ENCODE measurements at places on chromosomes 5 and 9. TPM values are rescaled to one million over a fixed set of nuclear protein-coding genes. Genes with fewer than 3 reads are reported as not detected.
A peak's percentile ranks its signal among the peaks of the same experiment; 100 is the strongest.

GRCh38 chr9:92185096-92185495 is 69.9 kb upstream of the SPTLC1 start:
- no peak overlapping the region for H3K4me3 ChIP-seq
- H3K4me1 ChIP-seq: no peaks in the 10 kb centered on the region
- peaks cover 15% of the 10 kb centered on the region for H3K27me3 ChIP-seq
- H3K27ac ChIP-seq: no peak overlapping the region
- no peak for DNase-seq

GRCh38 chr9:116628716-116629115 is 58.4 kb upstream of the TRIM32 start:
- no peaks in the 10 kb centered on the region for H3K27me3 ChIP-seq
- no peak overlapping the region for H3K27ac ChIP-seq
- no peak for DNase-seq
- H3K36me3 ChIP-seq: no peaks in the 10 kb centered on the region
- no peak overlapping the region for H3K4me3 ChIP-seq

- H3K27me3 ChIP-seq: no peaks in the 10 kb centered on the region
- no peak overlapping the region for H3K27ac ChIP-seq
- peaks cover 4% of the 10 kb centered on the region for H3K4me1 ChIP-seq
- H3K36me3 ChIP-seq: peaks cover 7% of the 10 kb centered on the region
- no peak overlapping the region for H3K4me3 ChIP-seq
These were observed 43.5 kb downstream of the PNPLA7 start for GRCh38 chr9:137506702-137507171.

DNA sequence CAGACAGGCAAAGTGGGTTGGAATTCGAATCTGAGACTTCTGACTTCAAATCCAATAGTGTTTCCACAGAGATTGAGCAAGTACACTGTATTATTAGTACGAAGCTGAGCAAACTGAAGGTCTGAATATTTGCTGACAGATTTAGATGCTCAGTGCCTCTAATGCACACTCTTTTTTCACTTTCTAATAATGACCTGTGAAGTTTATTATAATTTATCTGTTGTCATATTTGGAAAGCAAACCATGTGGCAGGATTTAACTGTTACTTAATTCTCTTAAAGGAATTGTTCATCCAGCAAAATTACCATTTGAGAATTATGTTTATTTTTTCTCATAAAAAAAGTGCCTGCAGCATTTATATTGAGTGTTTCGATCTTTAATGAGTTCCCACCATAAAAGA is 277.3 kb downstream of the DMRT2 start:
- H3K27me3 ChIP-seq: no peaks in the 10 kb centered on the region
- H3K4me1 ChIP-seq: no peaks in the 10 kb centered on the region
- no peak overlapping the region for H3K4me3 ChIP-seq

GRCh38 chr5:82150559-82150958 is 127.6 kb downstream of the RPS23 start:
- no peaks in the 10 kb centered on the region for H3K4me1 ChIP-seq
- no peak overlapping the region for H3K4me3 ChIP-seq
- no peaks in the 10 kb centered on the region for H3K36me3 ChIP-seq
- no peak overlapping the region for H3K27ac ChIP-seq
- DNase-seq: no peak
- no peaks in the 10 kb centered on the region for H3K27me3 ChIP-seq

DNA sequence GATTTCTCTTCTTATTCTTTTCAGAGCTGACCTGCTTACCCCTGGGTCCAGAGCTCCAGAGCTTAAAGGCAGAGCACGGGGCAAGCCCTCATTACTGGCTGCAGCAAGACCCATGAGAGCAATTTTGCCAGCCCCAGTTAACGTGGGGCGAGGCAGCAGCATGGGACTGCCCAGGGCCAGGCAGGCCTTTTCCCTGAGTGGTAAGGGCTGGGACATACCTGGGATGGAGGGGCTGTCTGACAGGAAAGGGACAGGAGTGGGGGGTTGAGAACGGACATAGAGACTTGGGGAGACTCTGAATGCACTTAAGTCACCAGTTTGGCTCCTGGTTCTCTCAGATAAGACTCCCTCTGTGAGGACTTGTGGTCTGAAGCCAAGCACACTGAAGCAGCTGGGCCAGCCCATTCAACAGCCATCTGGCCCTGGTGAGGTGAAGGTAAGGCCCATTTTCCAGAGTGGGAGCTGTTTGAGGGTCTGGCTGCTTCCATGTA is 26.2 kb downstream of the HMGXB3 start:
- no peak overlapping the region for H3K27ac ChIP-seq
- peaks cover 64% of the 10 kb centered on the region for H3K36me3 ChIP-seq
- H3K4me3 ChIP-seq: no peak overlapping the region
- DNase-seq: no peak
- no peaks in the 10 kb centered on the region for H3K27me3 ChIP-seq

- DNase-seq: no peak
- no peaks in the 10 kb centered on the region for H3K36me3 ChIP-seq
- H3K4me3 ChIP-seq: no peak overlapping the region
- H3K4me1 ChIP-seq: no peaks in the 10 kb centered on the region
- H3K27ac ChIP-seq: no peak overlapping the region
These were observed 100.6 kb upstream of the TARS1 start for GRCh38 chr5:33340195-33340594.

- no peak for DNase-seq
- no peaks in the 10 kb centered on the region for H3K27me3 ChIP-seq
- no peak overlapping the region for H3K27ac ChIP-seq
- no peaks in the 10 kb centered on the region for H3K36me3 ChIP-seq
- H3K4me1 ChIP-seq: no peaks in the 10 kb centered on the region
- H3K4me3 ChIP-seq: no peak overlapping the region
These were observed 20.2 kb upstream of the TLE4 start for GRCh38 chr9:79551586-79551985.

GRCh38 chr5:106759581-106759980 is 911.2 kb downstream of the EFNA5 start:
- DNase-seq: no peak
- H3K36me3 ChIP-seq: no peaks in the 10 kb centered on the region
- no peak overlapping the region for H3K27ac ChIP-seq
- H3K27me3 ChIP-seq: no peaks in the 10 kb centered on the region
- no peak overlapping the region for H3K4me3 ChIP-seq

Gene IFNB1
- total RNA-seq: 0.35 TPM

Gene SNX24
- total RNA-seq: 9.2 TPM

DNA sequence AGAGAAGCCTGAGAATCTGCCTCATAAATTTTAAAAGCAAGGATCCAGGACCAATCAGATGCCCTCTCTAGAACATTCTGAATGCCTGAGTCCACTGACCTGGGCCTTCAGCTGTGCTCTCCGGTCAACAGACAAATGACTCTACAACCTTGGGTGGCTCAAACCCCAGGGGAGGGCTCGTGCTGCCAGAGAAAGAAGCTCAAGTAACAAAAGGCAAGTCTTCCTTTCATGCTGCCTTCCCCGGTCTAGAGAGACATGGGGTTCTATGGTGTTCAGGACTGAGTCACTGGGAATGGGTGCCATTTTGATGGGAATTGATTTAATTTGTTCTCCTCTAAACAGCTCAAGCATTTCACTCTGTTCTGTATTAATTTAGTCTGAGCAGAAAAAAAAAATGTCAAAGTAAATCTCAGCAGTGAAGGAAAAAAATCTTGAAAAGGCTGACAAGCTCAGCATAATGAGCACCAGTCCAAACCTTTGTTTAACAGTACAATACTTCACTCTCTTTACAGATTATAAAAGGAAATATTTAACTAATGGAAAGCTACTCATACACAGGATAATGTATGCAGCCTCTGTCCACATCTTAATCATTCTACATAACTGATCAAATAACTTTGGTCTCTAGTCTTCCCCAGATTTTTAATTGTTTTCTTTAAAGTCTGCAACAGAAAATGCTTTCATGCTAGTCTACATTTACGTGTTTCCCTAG is 191.0 kb downstream of the GLIS3 start:
- no peak for DNase-seq
- H3K27ac ChIP-seq: no peak overlapping the region
- no peaks in the 10 kb centered on the region for H3K36me3 ChIP-seq
- no peak overlapping the region for H3K4me3 ChIP-seq
- H3K4me1 ChIP-seq: no peaks in the 10 kb centered on the region
- peaks cover 5% of the 10 kb centered on the region for H3K27me3 ChIP-seq

DNA sequence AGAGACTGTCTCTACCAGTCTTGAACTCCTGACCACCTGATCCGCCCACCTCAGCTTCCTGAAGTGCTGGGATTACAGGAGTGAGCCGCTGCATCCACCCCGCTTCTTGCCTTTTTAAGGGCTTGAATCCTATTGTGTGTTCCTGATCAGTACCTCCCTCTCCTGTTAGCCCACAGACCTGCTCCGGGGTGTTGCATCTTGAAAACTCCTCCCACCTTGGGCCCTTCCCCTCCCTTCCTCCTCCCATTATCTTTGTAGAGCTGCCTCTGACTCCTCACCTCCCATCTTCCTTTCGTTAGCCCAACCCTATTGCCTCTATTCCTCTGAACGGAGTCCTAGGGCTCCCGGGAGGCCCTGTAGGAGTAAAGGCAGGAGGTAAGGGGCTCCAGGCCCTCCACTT is 48.5 kb upstream of the NEK6 start:
- H3K4me3 ChIP-seq: no peak overlapping the region
- H3K36me3 ChIP-seq: peaks cover 12% of the 10 kb centered on the region
- H3K27me3 ChIP-seq: no peaks in the 10 kb centered on the region
- H3K27ac ChIP-seq: peak overlapping the region; percentile 75
- no peak for DNase-seq

Gene TMEM141
- total RNA-seq: 39.6 TPM

Gene SMIM33
- total RNA-seq: 2.0 TPM

Gene WDR38
- not detected for total RNA-seq

DNA sequence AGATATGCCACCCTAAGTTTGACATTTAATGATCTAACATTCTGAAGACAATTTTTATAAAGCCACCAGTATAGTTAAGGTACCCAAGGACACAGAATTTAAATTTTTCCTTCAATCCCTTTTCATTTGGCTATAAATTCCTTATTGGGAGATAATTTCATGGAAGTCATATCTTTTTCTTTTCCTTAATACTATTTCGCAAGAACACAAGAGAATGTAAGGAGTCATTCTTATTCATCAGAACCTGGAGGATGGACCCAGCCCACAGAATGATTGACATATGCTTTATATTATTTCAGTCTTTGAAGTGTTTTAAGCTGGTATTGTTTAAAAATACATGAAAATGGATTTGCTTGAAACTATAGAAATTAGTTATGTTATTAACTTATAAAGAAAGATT is 79.6 kb downstream of the DROSHA start:
- H3K4me1 ChIP-seq: no peaks in the 10 kb centered on the region
- no peaks in the 10 kb centered on the region for H3K27me3 ChIP-seq
- DNase-seq: no peak
- peaks cover 70% of the 10 kb centered on the region for H3K36me3 ChIP-seq
- H3K27ac ChIP-seq: no peak overlapping the region
- no peak overlapping the region for H3K4me3 ChIP-seq

GRCh38 chr9:18891946-18892670 is 140.9 kb downstream of the SAXO1 start:
- no peak overlapping the region for H3K27ac ChIP-seq
- peaks cover 29% of the 10 kb centered on the region for H3K4me1 ChIP-seq
- H3K27me3 ChIP-seq: no peaks in the 10 kb centered on the region
- DNase-seq: no peak

DNA sequence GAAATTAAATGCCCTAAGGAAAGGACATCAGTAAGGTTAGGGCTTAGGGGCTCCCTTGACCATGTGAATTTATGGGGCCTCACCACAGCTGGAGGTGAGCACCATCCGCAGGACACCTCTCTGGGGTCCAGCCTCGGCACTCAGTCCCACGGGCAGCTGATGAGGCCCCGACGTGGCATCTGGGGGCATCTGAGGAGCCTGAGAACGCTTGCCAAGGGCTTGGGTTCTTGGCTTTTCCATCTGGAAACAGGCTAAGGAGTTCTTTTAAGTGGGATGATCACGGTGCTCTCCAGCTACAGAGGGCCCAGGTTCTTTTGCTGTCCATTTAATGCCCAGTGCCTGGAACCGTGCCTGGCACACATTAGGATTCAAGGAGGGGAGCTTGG is 3.6 kb downstream of the NKX2-5 start:
- no peak overlapping the region for H3K4me3 ChIP-seq
- no peak overlapping the region for H3K27ac ChIP-seq
- DNase-seq: no peak
- peaks cover under 1% of the 10 kb centered on the region for H3K36me3 ChIP-seq
- peaks cover 21% of the 10 kb centered on the region for H3K4me1 ChIP-seq

Gene ELOVL7
- 0.71 TPM for total RNA-seq

Gene TMEM232
- total RNA-seq: 1.7 TPM

DNA sequence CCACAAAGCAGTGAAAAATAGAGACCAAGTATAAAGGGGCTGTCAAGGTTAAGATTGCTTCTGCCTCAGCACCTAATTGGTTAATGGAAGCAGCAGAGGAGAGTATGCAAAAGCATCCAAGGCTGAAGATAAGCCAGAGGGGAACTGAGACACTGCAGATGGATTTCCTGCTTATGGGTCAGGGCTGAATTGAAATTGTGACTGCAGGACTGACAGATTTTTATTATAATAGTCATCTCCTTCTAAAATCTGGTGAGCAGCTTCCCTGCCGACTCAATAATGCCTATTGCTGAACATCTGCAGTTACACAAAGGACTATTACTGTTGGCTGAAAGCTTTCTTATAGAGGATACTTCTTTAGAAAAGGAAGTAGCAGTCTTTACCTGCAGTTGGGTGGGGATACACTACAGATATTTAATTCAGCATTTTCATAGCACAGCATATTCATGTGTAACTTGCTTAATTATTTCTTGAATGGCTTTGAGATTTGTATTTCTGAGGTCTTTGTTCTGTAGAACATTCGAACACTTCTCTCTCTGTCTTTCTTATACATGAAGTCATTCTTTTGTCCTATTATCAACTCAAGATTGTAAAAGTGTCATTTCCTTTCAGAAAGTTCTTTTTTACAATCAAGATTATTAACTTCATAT is 363.0 kb upstream of the RIOK2 start:
- H3K4me3 ChIP-seq: no peak overlapping the region
- H3K27me3 ChIP-seq: no peaks in the 10 kb centered on the region
- peaks cover 9% of the 10 kb centered on the region for H3K4me1 ChIP-seq
- H3K36me3 ChIP-seq: no peaks in the 10 kb centered on the region
- DNase-seq: no peak

DNA sequence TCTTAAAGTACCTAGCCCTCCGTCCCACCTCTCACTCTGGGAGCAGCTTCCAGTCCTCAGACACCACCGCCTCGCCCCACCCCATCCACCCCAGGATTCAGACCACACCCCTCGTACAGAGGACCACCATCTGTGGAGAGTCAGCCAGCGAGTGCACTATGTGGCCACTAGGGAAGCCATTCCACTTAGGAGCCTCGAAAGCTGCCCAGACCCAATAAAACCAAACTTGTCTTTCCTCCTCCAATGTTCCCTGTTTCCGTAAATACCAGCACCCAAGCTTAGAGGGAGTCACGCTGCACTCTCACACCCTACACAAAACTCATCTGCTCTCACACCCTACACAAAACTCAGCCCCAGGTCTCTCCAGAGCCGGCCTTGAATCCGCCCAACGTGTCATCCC is 1.9 kb downstream of the GCNT4 start:
- no peak for DNase-seq
- H3K4me1 ChIP-seq: peaks cover 65% of the 10 kb centered on the region
- H3K27ac ChIP-seq: no peak overlapping the region
- peaks cover 34% of the 10 kb centered on the region for H3K27me3 ChIP-seq
- peaks cover 8% of the 10 kb centered on the region for H3K36me3 ChIP-seq

Gene MYOZ3
- 0.13 TPM for total RNA-seq

GRCh38 chr9:121226175-121226574 is 24.5 kb upstream of the RAB14 start:
- H3K27me3 ChIP-seq: no peaks in the 10 kb centered on the region
- H3K36me3 ChIP-seq: no peaks in the 10 kb centered on the region
- no peak overlapping the region for H3K4me3 ChIP-seq
- H3K4me1 ChIP-seq: peaks cover 2% of the 10 kb centered on the region
